Large intestine (tissue), 12 donors: ENCODE measurements at places on chromosomes 3 and 15.

- peak; percentile 40 for DNase-seq
These were observed 788 bp upstream of the DLG1 start for GRCh38 chr3:197298945-197299854.

DNA sequence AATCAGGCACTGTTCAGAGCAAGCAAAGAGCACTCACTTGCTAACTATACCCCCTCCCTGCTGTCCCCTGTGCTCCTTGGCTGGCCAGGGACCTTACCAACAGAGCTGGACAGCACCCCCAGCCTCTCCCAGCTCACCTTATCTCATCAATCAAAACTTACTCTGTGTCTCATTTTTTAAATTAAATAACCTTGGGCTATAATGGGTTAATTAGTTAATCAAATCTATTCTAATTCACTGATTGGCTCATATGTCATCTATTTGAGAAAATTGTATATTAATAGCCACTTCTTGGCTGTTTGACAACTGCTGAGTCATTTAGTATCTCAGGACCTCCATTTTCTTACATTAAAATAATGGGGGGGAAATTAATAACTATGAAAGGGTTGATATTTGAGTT, 22.9 kb downstream of the IL5RA start:
- DNase-seq = no peak

DNA sequence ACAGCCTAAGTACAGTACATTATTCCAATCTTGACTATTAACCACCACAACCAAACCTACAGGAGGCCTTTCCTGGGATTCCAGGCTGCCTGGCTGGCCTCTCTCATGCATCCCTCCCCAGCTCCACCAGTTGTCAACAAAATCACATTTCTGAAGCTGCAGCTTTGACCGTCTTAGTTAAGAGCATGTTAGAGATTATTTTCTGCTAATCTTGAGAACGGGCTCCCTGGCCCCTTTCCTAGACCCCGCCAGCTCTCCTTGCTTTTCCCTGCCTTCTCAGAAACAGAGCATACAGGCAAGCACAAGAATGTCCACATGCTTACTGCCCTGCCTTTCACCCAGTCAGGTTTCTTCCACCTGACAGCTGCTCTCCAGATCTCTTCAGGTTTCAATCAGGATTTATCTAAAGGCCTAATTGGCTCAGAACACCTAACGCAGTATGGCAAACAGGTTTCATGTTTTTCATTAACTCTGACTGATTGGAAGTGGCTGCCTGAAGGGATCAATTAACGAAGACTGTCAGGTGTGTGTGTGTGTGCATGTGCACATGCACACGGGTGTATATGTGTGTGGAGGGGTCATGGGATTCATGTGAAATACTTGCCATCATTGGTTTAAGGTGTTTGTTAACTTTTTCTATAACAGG, 12.3 kb downstream of the KY start:
- no peak for DNase-seq

- DNase-seq = no peak
These were observed 1.9 kb upstream of the RAB43 start for GRCh38 chr3:129123314-129124060.

GRCh38 chr3:53198256-53198977, 37.4 kb downstream of the PRKCD start:
- no peak for DNase-seq
